ENCODE measurements at places on chromosomes 7 and 10. TPM values are rescaled to one million over a fixed set of nuclear protein-coding genes. Genes with fewer than 3 reads are reported as not detected.

LRRC18 gene
- not detected for total RNA-seq

UNCX gene
- not detected for total RNA-seq

CCDC3 gene
- total RNA-seq = 4.7 TPM

MUC3A gene
- total RNA-seq = 0.51 TPM

STOX1 gene
- total RNA-seq = 0.41 TPM

FAM25G gene
- total RNA-seq = not detected

SFRP4 gene
- total RNA-seq = 0.32 TPM

SCIN gene
- total RNA-seq = 0.08 TPM

PRR15 gene
- total RNA-seq = 0.32 TPM

CADPS2 gene
- total RNA-seq = 20.8 TPM

GRCh38 chr7:102843850-102844249, 69.0 kb upstream of the LRRC17 start:
- DNase-seq = no peak

DNA sequence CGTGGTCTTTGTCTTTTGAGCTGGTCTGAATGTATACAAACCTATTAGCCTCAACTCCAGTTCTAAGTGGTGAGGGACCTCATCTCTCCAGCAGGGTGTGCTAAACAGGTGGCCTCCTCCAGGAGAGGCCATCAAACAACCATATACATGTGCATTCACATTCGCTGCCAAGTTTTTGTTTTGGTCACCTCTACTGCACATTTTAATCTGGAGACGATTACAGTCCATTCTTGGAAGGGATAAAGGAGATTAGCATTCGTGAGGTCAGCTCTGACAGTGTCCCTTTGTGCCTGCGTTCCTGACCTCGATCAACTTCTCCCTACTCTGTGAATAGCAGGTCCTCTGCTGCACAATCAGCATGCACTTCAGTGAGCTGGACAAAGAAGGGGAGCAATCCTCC, 60.8 kb downstream of the RHOBTB1 start:
- no peak for DNase-seq

DNA sequence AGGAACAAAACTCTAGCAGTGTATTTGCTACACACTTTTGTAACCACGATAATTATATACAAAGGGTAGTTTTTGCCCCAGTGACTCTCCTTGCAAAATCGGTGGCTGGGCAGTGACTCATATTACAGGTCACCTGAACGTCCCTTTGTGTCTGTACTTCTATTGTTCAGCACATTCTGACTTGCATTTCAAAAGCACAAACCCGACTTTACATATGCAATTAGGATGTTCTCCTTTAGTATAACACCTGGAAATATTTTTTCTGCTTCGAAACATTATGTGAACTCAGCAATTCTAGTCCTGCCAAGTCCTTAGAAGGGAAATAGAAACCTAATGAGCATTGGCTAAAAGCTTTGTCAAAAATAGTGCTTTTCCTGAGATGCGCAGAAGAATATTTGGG, 6.0 kb downstream of the PRR15 start:
- no peak for DNase-seq

DNA sequence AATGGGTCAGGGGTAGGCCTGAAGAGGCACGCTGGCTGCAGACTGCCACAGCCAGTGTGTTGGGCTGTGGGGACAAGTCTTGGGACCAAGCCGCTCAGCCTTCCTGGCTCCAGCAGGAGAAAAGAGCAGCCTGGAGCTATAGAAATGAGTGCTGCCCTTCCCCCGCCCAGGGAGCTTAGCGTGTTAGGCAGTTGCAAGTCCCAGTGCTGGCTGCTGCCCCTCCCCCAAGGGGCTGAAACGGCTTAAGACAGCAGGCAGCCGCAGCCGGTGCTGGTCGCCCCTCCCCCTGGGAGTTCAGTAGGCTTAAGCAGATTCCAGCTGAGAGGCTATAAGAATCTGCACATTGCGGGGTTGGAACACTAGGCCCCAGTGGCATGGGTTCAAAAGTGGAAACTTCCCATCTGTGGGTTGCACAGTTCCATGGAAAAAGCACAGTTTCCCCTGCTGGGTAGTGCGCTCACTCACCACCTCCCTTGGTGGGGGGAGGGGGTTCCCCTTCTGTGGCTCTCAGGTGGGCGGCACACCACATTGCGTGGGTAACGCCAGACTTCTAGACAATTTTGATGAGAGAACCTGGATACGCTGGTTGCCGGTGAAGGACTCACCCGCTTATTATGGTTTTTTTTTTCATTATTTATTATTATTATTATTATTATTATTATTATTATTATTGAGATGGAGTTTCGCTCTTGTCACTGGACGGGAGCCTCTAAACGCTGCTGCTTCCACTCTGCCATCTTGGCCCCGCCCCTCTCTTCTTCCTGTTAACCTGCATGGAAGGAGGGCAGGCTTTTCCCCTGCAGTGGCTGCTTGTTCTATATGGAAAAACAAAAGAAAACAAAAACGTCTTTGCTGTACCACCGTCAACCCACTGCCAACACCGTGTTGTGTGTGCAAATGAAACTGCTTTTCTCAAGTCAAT, 151.1 kb downstream of the CXCL12 start:
- DNase-seq = peak; percentile 82

GRCh38 chr7:136857573-136857972, 10.9 kb upstream of the CHRM2 start:
- no peak for DNase-seq

DNA sequence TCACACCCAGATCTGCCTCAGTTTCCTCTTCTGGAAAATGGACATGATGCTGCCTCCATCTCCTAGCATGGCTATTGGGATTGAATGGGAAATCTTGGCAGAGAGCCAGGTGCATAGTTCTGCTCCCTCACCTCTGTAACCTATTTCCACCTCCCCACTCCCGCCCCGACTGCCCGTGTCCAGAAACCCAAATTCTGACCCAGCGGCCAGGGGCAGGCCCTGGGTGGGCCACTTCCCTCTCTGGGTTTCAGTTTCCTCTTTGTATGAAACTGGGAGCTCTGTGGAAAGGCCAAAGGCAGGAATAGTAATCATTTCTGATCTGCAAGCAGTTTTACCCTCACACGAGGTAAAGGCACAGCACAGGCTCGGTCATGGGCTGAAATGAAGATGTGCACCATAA, 74.1 kb upstream of the DUSP5 start:
- DNase-seq = no peak

DNA sequence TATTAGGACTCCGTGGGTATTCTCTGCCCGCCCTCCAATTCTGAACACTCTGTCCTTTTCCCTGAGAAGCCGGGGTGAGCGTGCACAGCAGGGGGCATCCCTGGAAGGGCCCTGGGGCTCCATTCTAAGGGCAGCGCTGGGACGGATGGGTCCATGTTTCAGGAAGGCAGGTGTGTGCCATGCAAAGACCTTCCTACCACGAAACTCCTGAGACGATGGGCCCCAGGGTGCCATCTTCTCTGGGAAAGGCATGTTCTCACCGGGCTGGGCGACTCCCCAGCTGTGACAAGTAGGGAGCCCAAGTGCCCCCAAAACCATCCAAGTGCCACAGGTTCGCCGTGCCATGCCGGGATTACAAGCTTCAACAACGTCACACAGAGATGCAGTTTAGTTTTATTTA, 256.7 kb downstream of the DNAJB6 start:
- DNase-seq = no peak

- DNase-seq = no peak
These were observed 18.2 kb upstream of the DNAH11 start for GRCh38 chr7:21524680-21525079.

GRCh38 chr7:134686786-134687185, 40.1 kb downstream of the BPGM start:
- no peak for DNase-seq

DNA sequence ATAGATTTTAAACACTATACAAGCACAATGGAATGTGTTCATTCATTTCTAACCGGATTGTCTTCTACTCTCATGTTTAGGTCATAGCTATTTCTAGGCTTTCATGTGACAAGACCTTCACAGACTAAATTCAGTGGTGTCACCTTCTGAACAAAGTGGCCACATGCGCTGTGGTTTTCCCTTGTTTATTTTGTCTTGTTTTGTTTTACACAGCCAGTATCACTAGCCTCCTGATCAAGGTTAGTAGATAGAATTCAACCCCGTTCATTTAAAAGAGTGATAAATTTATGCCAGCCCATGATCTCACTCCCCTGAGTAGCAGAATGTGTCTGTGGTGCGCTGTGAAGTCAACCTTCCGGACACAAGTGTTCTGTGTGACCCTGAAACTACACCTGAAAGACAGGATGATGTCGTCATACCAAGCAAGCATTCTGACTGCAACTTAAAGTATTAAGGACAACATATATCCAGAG, 209.1 kb downstream of the CREB5 start:
- DNase-seq = no peak

DNA sequence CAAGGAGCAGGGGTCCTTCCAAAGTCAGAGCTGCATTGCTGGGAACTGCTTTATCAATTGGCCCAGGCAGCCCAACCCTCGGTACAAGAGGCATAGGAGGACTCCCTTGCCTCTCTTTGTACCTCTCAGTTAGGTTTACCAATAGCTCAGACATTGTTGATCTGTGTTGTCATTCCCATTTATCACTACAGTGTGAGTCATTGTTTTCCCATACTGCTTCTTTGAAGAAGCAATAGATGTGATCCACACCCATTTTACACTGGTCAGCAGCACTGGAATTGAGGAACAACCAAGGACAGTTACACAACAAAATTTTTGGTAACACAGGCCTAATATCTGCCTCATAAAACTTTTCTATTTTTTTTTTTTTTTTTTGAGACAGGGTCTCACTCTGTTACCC, 307.2 kb downstream of the SNX13 start:
- DNase-seq = no peak

DNA sequence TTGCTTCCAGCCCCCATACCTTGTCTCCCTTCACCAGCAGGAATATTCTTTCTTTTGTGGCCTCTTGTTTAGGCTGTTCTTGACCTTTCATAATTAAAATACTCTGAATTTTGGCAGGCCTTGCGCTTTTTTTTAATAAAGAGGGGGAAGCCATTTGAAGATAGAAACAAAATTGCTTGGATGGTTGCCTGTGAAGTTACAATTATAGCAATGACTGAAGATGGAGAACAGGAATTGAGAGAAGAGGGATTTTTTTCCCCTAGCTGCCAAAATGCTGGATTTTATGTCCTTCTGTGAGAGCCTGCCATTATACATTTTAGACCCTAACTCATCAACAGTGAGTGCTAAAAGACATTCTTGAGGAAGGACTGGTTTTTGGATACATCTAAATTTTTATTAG, 24.8 kb downstream of the FGFBP3 start:
- DNase-seq = no peak

DNA sequence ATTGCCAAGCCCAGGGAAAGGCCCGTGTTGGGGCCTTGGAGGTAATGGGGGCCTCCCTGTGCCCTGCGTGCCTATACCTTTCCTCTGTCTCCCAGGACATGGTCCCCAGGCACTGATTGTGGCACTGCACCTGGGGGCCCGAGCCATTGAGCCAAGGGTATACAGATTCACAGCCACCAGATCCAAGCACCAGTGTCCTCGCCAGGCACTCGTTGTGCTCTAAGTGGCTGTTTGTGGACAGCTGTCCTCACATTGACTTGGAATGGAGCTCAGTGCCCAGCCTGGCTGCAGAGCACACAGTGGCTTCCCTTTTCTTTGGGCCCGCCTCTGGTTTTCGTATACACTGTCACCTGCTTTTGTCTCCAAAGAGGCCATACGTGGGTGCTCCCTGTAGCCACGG, 72.0 kb upstream of the BTBD16 start:
- peak; percentile 73 for DNase-seq

DNA sequence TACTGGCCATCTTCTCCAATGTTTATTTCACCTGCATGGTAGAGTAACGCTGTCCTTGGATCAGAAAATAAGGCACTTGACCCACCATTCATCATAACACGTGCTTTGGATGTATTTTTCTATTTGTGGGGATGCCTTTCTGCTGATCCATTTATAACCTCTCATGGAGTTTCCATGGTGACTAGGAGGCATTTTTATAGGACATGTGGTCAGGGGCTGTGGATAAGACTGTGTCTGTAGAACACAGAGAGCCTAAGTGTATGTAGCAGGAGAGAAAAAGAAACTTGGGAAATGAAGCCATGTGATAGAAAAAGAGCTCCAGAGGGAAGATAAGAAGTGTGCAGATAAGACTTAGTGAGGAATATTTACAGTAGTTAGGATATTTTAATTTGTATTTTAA, 184.2 kb downstream of the POU6F2 start:
- DNase-seq = no peak

- DNase-seq = no peak
These were observed 23.0 kb upstream of the ING3 start for GRCh38 chr7:120927454-120928103.

GRCh38 chr10:10824591-10825148, 193.0 kb upstream of the CELF2 start:
- peak; percentile 76 for DNase-seq

- no peak for DNase-seq
These were observed 166.3 kb downstream of the SKIDA1 start for GRCh38 chr10:21359202-21359601.

DNA sequence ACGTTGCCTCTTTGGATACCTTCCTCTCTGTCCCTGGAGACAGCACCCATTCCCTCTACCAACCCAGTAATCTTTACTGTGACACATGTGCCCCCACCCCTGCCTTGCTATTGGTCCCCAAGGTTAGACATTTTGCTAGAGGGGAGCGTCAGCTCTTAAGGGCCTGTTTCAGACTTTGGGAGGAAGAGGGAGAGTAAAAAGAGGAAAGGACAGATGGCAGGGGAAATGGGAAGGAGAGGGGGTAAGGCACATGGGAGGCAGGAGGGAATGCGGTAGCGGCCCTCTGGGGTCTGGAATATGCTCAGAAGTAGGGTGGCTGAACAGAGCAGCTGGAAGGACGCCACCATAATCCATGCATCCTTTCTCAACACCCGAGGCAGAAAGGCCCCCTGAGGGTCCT, 12.2 kb downstream of the BLNK start:
- no peak for DNase-seq

GRCh38 chr10:72720814-72721660, 29.1 kb downstream of the MCU start:
- no peak for DNase-seq

- DNase-seq = peak; percentile 41
These were observed 13.0 kb upstream of the SMARCD3 start for GRCh38 chr7:151261529-151261928.

GRCh38 chr10:92810934-92811532, 37.3 kb upstream of the EXOC6 start:
- no peak for DNase-seq

Data from Right ventricle myocardium inferior (tissue), 1 donor.